Activated naive CD4-positive, alpha-beta T cell treated with anti-CD3 and anti-CD28 coated beads, Interleukin-2, amount 50 U/mL, for 16 hours (primary cell): ENCODE measurements at places on chromosomes 6 and 20.

GRCh38 chr6:112991912-112992311, 644.8 kb downstream of the RFPL4B start:
- DNase-seq, result no peak

GRCh38 chr6:49978332-49979226, 9.2 kb upstream of the DEFB113 start:
- no peak for DNase-seq

DNA sequence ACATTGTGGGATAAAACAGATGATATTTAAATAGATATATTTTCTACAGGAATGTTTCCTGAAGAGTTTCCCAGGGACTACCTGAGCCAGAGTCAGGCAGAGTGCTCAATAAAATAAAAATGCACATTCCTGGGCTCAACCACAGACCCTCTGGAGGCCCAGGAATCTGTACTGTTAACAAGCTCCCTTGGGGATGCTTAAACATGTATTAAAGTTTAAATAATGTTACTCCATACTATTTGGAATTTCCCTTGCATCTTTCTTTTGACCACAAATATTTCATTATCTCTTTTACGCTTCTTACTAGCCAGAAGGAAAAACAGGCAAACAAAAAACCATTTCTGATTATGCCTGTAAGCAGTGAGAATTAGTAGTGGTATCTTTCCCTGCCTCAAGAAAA, 42.3 kb downstream of the GPR63 start:
- DNase-seq, result no peak

GRCh38 chr20:40293740-40294139, 395.3 kb downstream of the MAFB start:
- DNase-seq, result no peak

- DNase-seq, result no peak
These were observed 31.7 kb upstream of the SPAG4 start for GRCh38 chr20:35583636-35584560.
